ENCODE measurements at places on chromosomes 13 and 19.

- DNase-seq = no peak
Observed at GRCh38 chr13:75660694-75661093, 24.6 kb downstream of the LMO7 start.

DNA sequence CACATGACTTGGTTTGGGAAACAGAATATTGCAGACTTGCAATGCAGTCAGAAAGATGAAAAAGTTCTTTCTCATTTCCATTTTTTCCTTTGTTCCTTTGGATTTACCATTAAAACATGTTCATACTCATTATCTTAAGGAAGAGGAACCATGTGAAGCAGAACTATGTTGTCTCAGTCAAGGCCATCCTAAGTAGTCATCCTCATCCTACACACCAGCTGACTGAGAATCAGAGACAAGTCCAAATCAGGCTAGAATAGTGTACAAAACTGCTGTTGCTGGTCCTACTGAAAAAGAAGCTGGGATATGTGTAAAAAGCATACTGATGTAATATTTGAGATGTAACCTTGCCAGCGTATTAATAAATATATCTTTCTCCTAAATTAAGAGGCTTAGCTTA, 433.4 kb downstream of the SLITRK5 start:
- no peak for DNase-seq

DNA sequence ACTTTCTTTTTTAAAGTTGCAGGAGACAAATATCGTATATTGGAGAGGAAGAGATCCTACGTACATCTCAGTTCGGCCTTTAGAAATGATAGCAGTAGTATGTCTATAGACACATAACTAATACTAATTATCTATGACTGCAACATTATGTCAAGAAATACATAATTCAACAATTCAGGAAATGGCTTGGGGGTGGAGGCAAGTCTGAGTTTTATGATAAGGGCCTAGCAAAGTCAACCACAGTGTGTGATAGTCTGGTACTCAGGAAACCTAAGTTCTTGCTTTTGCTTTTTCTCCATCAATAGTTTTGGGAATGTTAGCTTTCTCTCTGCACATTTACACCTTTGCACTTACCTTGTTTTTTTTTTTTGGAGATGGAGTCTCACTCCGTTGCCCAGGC, 27.5 kb upstream of the OBI1 start:
- no peak for DNase-seq

GRCh38 chr13:27632648-27633047, 11.0 kb downstream of the POLR1D start:
- DNase-seq = no peak

DNA sequence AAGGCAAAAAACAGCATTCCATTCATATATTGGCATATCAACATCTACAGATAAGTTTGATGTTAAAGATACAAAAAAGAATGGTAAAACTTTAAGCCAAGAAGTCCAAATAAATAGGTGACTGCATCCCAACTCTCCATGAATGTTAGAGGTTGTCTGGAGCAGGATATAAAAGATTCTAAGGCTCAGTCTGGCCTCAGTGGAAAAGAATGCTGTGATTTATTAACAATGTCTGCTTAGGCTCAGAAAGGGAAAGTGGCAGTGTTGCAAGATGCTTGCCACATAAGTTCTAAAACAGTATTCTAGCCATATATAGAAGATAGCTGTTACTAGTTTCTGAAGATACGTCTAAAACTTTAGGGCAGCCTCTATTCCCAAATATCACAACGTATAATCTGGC, 179.8 kb upstream of the NBEA start:
- DNase-seq = no peak

All from ovary (tissue), 10 donors.